ENCODE measurements at places on chromosomes 7 and 10.

- DNase-seq, result no peak
Measured at GRCh38 chr7:150854066-150855000, 2.0 kb downstream of the AOC1 start.

- no peak for DNase-seq
Measured at GRCh38 chr10:51879238-51879637, 179.8 kb upstream of the CSTF2T start.

DNA sequence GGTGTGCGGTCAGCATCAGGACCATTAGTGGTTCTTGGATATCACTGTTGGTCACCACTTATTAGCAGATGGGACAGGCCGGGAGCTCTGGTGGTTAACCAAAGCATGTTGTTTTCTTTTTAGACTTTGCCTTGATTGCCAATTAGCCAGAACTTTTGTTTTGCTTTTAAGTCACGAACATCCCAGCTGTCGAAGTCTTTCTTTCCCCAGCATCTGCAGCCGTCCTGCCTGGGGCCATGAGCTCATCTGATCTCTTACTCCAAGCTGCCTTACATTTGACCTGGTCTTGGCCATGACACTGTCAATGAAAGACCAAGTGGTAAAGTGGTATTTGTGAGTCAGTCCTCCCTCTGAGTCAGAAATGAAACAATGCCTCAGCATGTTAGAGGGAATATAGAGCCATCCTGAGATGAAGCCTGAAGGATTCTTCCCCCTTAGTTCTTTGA, 53.9 kb upstream of the CREB5 start:
- DNase-seq, result no peak

DNA sequence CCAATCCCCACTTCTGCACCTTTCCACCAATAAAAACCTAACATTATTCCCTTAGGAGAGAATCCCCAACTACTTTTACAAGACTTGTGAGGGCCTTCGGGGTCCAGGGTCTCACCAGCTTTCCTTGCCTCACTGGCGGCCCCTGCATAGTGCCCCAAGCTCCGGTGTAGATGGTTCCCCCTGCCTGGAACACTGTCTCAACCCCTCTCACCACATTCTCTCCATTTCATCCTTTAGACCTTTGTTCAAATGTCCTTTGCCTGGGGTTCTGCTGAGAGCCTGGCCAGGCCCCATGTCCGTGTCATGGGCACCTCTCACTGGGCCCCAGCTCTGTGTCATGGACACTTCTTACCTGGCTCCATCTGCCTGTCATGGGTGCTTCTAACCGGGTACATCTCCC, 64.5 kb upstream of the SORCS3 start:
- no peak for DNase-seq

DNA sequence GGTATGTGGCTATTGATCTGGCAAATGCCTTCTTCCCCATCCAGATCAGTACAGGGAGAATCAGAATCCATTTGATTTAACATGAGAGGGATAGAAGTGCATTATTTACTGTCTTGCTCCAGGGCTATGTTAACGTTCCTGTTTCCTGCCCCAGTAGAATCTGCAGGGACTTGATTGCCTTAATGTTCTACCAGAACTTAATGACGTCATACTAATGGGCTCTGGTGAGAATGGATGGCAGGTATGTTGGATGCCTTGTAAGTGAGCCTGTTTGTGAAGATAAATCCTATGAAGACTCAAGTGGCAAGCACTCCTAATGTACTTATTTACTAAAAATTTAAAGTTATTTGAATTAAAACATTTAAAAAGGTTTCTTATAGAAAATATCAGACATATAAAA, 44.5 kb upstream of the CHCHD3 start:
- no peak for DNase-seq

DNA sequence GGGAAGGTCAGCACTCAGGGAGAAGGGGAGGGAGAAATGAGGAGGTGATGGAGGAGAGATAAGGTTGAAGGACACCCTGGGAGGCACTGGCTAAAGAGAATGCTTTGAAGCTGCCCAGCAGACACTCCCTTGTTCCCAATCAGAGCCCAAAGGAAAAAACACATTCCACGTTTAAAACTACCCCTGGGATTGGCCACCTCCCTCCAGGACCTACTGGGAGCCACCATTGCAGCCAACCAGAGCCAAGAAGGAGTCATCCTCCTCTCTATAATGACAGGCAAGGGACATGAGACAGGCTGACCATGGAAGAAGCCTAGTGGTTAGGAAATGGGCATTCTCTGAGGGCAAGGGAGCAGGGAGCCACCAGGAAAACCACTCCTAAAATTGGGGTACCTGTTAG, 43.8 kb downstream of the MYO1G start:
- DNase-seq, result no peak

DNA sequence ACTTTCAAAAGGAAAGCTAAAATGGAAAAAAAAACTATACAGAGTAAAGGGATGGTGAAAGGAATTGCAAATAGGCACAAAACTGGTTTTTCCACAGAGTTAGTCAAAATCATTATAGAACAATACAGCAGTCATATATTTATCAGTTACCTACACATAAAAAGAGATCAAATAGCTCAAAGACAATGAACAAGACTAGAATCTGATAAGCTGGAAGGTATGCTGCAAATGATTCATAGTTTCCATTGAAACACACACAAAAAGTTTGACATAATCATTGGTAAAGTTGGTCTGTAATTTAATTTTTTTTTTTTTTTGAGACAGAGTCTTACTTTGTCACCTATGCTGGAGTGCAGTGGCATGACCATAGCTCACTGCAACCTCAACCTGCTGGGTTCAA, 92.4 kb upstream of the SGCE start:
- no peak for DNase-seq

- DNase-seq, result no peak
Measured at GRCh38 chr7:68449816-68450215, 1148.5 kb upstream of the AUTS2 start.

- DNase-seq, result no peak
Measured at GRCh38 chr10:102761981-102762380, 18.2 kb downstream of the WBP1L start.

- no peak for DNase-seq
Measured at GRCh38 chr10:28906934-28907333, 229.6 kb downstream of the BAMBI start.

DNA sequence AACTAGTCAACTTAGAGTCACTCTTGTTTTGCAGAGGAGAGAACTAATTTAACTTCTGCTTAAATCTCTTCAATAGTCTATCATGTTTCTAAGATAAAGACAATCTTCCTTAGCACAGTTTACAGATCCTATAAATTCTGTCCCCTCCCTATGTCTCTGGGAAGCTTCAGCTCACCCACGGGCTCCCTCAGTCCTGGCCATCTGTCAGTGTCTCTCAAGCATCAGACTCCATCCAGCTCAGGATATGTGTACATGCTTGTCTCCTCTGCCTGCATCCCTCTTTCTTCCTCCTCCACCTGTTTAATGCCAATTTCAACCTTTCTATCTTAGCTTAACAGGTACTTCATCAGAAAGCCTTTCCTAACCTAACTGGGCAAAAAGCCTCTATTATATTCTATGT, 177.1 kb upstream of the PTER start:
- DNase-seq, result no peak

DNA sequence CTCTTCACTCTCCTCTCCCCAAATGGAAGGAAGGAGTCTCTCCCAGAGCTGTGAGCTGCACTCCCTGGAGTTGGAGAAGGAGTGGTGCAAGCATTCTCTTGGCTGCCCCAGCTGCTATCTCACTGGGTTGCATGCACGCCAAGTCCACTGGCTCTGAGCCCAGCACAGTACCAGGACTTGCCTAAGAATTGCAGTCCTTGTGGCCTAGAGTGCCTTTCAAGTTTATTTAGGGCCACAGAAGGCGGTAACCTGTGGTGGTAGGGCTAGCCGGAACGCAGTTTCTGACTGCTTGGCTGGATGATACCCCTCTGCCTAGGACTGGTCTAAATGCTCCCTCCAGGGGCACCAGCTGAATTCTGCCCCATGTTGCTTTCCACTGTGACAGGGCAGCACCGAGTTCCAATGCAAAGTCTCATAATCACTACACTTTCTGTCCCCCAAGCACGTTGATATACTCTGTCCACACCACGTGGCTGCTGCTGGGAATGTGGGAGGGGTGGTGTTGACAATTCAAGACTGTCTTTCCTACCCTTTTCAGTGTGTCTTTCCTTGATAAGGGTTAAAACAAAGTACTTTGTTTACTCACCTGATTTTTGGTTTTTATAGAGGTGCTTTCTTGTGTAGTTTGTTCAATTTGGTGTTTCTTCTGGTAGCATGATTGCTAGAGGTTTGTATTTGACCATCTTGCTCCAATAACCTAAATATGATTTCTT, 57.0 kb downstream of the PHTF2 start:
- DNase-seq, result no peak

GRCh38 chr10:97843281-97843671, 6.4 kb upstream of the GOLGA7B start:
- no peak for DNase-seq

DNA sequence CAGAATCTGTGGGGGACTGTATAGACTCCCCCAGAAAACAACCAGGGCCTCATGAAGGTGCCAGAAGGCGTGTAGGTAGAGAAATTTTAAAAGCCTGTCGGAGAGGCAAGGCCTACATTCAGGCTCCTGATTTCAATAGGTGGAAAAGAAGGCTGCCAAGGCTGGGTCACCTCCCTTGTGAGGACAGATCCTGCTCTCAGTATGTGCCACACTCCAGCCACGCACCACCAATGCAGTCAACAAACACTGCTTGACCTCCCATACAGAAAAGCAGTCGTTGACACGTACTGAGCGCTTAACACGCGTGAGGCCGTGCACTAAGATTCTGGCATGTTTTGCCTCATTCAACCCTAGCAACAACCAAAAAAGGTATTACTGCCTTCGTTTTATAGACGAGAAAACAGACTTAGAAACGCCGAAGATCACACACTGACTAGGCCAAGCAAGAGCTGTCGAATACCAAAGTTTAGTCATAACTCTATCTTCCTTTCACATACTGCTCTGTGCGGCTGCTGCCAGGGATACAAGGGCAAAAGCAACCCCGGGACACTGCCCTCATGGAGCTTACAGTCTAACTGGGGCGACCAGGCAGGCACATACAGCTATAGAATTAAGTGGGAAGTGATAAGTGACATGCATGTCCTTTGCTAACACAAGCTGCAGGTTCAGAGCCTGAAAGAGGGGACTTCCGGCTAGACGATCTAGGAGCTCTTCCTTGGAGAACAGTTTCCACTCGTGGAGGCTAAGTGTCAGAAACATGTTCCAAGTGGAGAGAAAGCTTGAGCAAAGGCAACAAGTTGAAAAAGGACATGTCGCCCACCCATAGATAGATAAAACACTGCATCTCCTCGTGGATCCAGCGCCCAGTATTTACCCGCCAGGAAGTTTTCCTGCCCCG, 797 bp upstream of the NKX2-3 start:
- DNase-seq, result no peak

GRCh38 chr7:103680161-103681144, 234.4 kb upstream of the SLC26A5 start:
- no peak for DNase-seq

- no peak for DNase-seq
Measured at GRCh38 chr7:158782761-158783401, 46.4 kb downstream of the ESYT2 start.

GRCh38 chr10:12559578-12560178, 210.3 kb downstream of the CAMK1D start:
- no peak for DNase-seq

- no peak for DNase-seq
Measured at GRCh38 chr7:91636129-91636724, 244.3 kb downstream of the MTERF1 start.

- DNase-seq, result no peak
Measured at GRCh38 chr7:38394660-38395059, 121.2 kb upstream of the TARP start.

GRCh38 chr7:150686030-150686631, 625 bp downstream of the GIMAP2 start:
- no peak for DNase-seq

- no peak for DNase-seq
Measured at GRCh38 chr7:12769444-12769843, 82.0 kb downstream of the ARL4A start.

DNA sequence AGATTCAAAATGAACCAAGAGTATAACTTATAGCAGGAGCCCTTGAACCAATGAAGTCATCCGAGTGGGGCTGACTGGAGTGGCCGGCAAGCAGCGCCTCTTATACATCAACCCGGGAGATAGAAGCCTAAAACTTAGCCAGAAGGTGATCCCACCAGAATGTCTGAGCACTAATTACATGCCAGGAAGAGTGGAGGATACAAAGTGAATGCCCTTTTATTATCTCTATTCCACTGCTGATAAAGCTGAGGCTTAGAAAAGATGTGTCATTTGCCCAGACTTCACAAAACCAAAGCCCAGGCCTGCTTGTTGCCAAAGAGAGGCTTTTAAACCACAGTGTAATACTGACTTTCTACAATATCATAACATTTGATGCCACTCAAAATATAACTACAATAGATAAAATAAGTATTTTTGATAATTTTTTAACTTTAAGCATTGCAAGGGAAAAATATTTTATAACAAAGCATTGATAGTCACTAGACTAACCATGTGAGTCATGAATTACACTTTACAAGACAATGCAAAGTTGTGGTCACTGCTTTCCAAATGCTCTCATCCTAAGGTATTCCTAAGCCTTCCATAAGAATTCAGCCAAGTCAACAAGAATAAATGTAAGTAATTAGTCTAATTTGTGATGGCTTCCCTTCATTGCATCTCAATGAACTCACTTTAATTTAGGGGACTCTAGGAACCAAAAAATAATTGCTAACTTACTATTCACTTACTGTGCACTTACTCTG, 58.6 kb upstream of the ARID5B start:
- no peak for DNase-seq

GRCh38 chr10:84185526-84186175, 8.7 kb upstream of the CDHR1 start:
- no peak for DNase-seq

DNA sequence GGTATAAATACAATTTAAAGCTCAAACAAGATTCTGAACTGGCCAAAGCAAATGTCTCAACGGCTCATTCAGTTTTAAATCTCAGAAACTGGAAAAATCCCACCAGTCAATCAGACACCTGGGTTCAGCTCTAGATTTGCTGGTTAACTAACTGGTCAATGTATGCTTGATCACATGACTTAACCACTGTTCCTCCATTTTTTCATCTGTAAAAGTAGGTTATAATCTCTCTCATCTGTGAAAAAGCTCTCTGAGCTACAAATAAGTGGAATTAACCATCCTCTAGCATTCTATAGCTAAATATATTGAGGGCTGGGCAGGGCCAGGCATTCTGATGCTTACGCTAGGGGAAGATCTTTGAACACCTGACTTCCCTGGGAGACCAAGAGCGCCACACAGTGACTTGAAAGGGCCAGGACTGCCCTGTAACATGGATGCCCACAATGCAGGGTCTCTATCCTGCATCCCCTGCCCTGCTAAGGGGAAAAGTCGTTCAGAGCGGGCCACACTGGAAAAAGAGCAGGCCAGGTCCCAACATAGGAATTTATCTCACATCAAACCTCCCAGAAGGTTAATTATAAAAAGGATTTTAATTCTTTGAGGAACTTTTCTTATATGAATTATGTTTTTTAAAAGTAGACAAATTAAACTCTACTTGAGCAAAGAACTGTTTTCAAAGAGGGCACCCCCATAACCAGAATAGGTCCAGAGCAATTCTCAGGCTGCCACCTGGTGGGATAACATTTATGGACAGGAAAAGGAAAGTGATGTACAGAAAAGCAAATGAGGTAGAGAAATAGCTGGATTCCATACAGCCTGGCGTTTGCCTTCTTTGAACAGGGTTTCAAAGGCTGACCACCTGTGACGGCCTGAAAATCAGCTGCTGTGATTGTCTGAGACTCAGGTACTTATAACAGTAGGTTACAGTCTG, 1.8 kb downstream of the RP9 start:
- DNase-seq, result no peak

Measured in stimulated activated CD8-positive, alpha-beta memory T cell treated with anti-CD3 and anti-CD28 coated beads, Interleukin-7, amount 100 ng/mL, for 4 hours (primary cell).